ENCODE measurements at places on chromosomes 6 and 20.
A peak's percentile ranks its signal among the peaks of the same experiment; 100 is the strongest.

GRCh38 chr6:143374014-143374413 lies 76.5 kb downstream of the ADAT2 start:
- DNase-seq = no peak

DNA sequence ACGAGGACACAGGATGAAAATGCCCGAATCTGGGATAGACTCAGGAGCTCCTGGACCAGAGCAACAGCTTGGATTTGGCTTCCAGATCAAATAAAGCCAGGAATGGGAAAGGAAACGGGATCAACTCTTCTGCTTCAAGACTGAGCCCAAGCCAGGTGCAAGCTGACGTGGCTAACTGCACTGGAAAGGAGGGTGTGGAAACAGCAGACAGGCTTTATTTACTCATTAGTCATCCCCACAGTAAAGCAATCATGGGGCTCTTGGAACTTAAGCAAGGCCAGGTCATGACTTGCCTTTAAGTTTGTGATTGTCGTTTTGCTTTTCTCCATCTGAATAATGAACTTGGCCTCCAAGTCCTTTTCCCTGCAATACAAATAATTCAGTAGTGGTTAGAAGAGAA lies 45.2 kb downstream of the KIF16B start:
- no peak for DNase-seq

- DNase-seq = peak; percentile 5
Measured at GRCh38 chr6:153167061-153167891, 36.2 kb upstream of the RGS17 start.

GRCh38 chr20:56974499-56975250 lies 291.8 kb downstream of the BMP7 start:
- DNase-seq = peak; percentile 90

DNA sequence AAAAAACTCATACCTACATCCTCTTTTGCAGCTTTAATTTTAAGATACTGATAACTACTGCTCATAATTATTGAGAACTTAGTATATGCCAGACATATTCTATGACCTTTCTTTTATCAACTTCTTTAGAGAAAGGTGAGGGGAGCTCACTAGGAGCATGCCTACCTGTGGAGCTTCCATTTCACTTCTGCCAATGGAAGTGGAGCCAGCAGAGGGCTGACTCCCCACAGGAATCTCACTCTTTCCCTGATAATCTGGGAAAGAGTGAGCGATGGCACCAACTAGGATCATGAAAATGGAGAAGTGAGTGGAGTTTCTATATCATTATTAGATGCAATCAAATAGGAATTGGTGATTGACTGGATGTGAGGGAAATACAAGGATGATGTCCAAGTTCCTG lies 484.9 kb downstream of the LMBRD1 start:
- DNase-seq = no peak

DNA sequence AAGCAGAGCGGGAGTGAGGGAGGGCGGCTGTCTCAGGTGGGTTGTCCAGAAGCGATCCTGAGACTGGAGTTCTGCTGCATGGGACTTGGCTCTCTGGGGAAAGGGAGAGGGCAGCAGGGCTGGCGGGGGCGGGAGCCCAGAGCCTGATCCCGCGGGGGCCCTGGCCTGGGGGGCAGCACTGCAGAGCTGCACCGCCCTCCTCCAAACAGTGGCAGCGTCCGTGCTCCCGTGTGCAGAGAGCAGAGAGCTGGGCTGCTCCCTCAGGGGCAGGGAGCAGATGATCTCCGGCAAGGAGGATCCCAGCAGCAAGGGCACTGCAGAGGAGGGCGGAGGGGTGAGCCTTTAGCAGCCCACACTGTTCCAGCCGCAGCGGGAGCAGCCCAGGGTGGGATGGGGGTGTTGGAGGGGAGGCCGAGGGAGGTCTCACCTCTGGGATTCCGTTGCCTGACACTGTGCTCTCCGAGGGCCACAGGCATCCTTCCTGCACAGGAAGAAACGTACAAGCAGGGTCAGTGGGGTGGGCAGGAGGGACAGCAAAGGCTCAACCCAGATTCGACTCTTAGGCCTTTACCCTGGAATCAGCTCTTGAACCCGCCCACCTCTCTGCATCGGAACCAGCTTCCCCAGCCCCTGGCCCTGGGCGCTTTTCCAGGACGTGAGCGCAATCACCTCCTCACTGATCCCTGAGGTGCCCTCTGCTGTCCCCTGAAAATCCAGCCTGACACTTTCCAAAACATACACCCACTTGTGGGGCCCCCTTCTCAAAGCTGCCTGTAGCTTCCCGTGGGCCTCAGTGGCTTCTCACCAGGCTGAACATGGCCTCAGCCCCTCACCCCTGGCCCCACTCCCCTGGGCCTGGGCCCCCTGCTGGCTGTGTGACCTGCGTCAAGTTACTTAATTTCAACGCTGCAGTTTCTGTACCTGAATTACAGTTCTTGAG lies 32.6 kb upstream of the ZBP1 start:
- DNase-seq = peak; percentile 17

GRCh38 chr6:111952274-111952673 lies 79.0 kb upstream of the FYN start:
- no peak for DNase-seq

Measured in NB4 (cell line).